Endothelial cell (in vitro differentiated cells): ENCODE measurements at places on chromosomes 2 and 18.

DNA sequence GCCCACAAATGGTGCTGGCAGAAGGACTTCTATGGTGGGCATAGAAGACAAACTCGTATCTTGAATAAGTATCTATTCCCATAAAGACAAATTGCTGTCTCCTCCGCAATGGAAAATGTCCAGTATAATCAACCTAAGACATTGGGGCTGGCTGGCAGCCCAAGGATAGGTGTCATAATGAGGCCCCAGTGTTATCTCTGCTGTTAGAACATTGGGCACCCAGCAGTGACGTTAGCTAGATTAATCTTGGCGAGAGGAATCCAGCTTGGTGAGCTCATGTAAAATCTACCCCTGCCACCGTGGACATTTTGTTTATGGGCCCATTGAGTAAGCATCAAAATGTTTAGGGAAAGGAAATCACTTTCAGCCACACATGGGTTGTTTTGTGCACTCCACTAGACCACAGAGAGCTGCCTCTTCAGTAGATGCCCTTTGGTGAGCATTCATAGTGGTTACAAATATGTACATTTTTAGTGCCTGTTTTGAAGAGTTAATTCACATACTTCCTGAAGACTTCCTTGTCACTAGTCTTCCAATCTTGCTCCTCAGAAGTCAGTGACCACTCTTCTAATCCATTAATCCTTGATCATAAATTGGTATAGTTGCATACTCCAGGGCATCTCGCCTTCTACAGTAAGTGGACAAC lies 48.2 kb upstream of the KDM3A start:
- H3K4me3 ChIP-seq: no peak overlapping the region
- no peak for DNase-seq
- H3K4me1 ChIP-seq: no peaks in the 10 kb centered on the region

GRCh38 chr2:195410074-195410671 lies 246.9 kb upstream of the SLC39A10 start:
- peaks cover 18% of the 10 kb centered on the region for H3K4me1 ChIP-seq
- H3K27ac ChIP-seq: no peak overlapping the region
- no peak overlapping the region for H3K4me3 ChIP-seq
- H3K36me3 ChIP-seq: no peaks in the 10 kb centered on the region

- no peak overlapping the region for H3K4me3 ChIP-seq
- no peak for DNase-seq
- H3K4me1 ChIP-seq: no peaks in the 10 kb centered on the region
- H3K27me3 ChIP-seq: no peaks in the 10 kb centered on the region
These were observed 1396.1 kb downstream of the DPP10 start for GRCh38 chr2:115838539-115838938.

DNA sequence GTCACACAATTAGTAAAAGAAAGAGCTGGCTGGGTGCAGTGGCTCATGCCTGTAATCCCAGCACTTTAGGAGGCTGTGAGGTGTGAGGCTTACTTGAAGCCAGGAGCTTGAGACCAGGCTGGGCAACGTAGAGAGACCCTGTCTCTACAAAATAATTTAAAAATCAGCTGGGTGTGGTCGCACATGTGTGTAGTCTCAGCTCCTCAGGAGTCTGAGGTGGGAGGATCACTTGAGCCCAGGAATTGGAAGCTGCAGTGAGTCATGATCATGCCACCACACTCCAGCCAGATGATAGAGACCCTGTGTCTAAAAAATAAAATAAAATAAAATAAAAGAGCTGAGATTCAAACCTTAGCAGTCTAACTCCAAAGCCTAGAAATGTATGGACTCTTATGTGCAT lies 39.0 kb upstream of the NEDD4L start:
- H3K36me3 ChIP-seq: no peaks in the 10 kb centered on the region
- no peak overlapping the region for H3K27ac ChIP-seq
- H3K27me3 ChIP-seq: peaks cover 4% of the 10 kb centered on the region
- DNase-seq: no peak
- no peak overlapping the region for H3K4me3 ChIP-seq

GRCh38 chr2:45119038-45119437 lies 109.8 kb upstream of the SIX2 start:
- no peak overlapping the region for H3K27ac ChIP-seq
- no peaks in the 10 kb centered on the region for H3K27me3 ChIP-seq
- H3K4me1 ChIP-seq: no peaks in the 10 kb centered on the region
- DNase-seq: no peak
- no peaks in the 10 kb centered on the region for H3K36me3 ChIP-seq

DNA sequence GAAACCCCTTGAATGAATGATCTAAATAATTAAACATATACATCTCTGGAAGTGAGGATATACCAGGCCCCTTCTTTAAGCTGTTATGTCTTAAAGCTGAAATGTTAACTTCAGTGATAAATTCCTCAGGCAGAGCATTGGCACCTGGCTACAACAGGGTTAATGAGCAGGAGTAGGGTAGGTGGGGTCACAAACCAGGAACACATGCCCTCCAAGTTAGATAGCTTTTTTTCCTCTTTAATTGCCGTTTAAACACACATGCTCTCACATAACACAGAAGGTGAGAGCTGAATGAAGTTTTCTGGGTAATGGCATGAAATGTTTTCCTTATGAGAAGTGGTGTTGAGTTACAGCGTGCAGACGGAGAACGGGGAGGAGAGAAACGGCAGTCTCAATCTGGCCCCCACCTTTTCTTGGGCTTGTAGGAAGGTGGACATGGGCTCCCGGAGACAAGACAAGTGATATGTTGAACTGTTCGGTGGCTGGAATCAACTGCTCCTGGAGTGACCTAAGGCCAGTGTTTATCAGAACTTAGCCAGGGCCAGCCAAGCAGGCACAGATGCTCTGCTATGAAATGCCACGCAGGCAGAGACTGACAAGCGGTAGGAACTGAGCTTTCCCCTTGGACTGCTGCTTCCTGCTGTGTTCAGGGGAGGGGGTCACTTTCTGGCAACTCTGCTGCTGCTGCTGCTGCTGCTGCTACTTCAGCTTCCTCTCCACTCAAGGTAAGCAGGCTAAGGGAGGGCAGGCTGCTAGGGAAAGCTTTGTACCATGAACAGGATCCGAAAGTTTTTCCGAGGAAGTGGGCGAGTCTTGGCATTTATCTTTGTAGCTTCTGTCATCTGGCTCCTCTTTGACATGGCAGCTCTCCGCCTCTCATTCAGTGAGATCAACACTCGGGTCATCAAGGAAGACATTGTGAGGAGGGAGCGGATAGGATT lies at the start of gene GALNT5:
TSS of gene GALNT5 (plus strand) at position 394 of the 941 bp plus-strand sequence. CDS start at position 772, 378 bp downstream.
- H3K27ac ChIP-seq: no peak within 1 kb of the TSS
- H3K4me3 ChIP-seq: peak within 1 kb of the TSS; percentile 81
- no peaks in the 10 kb centered on the region for H3K36me3 ChIP-seq
- DNase-seq: peak; percentile 36
- peaks cover 12% of the 10 kb centered on the region for H3K4me1 ChIP-seq
- H3K27me3 ChIP-seq: no peaks in the 10 kb centered on the region

DNA sequence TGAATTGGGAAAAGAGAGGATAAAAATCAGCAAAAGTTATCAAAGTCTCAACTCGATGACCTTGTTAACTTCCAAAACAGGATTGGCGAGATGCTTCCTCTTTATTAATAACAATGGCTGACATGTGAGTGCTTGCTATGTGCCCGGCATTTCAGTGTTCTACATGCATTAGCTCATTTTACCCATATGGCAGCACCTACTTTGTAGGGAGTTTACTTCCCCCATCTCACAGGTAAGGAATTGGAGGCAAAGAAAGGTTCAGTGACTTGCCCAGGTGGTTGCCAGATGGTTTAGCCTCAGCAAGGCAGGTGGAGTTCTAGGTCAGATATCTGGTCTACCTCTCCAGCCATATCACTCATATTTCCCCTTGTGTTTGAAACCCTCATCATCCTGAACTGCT lies 12.4 kb downstream of the TFCP2L1 start:
- no peaks in the 10 kb centered on the region for H3K36me3 ChIP-seq
- no peak overlapping the region for H3K27ac ChIP-seq
- H3K4me3 ChIP-seq: no peak overlapping the region
- no peak for DNase-seq

GRCh38 chr18:35861367-35862118 lies 110.9 kb upstream of the RMP24 start:
- H3K4me3 ChIP-seq: no peak overlapping the region
- H3K36me3 ChIP-seq: no peaks in the 10 kb centered on the region
- peaks cover under 1% of the 10 kb centered on the region for H3K27me3 ChIP-seq
- peaks cover 7% of the 10 kb centered on the region for H3K4me1 ChIP-seq
- no peak for DNase-seq

DNA sequence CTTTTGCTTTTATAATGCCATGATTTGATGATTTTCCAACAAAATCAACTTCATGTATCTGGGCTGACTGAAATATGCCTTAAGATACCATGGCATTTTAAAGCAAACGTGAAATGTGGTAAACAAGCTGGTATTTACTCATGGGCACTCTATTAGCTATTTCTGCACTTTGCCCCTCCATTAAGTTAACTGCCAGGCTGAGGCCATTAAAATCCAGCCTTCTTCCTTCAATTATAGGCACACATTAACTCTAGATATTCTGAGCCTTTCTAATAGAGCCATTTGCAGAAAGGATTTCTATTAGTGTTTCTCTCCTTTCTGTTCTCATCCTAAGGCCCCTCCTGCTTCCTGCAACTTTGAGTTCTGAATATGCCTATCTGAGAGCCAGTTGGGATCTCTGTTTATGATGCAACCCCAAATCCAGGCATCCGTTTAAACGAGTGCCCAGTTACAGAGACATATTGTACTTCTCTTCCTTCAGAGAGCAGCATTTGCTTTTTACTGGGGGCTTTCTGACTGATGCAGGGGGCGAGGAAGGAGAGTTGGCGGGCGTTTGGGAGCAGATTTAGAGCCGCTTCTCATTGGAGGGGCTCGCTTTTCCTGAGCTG lies 1.6 kb upstream of the KCNJ3 start:
- peak overlapping the region; percentile 84 for H3K4me3 ChIP-seq
- no peak for DNase-seq
- peaks cover 4% of the 10 kb centered on the region for H3K36me3 ChIP-seq
- peaks cover 13% of the 10 kb centered on the region for H3K27me3 ChIP-seq
- no peak overlapping the region for H3K27ac ChIP-seq
- H3K4me1 ChIP-seq: peaks cover 11% of the 10 kb centered on the region

DNA sequence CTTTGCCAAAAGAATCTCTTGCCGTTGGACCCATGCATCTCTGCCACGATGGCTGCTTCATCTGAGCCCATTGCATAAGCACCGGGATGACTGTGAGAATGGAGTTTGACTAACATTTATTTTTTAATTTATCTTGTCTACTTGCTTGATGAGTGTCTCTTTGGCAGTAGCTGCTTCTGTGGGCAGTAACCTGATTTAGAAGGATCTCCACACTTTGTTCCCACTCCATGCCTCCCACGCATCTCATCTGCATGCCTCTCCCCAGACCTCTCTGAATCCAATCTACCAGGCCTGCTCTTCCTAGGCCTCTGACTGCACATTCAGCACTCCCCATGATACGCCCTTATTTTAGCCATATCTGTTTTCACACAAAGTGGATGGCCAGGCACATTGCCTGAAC lies 23.7 kb upstream of the TMX3 start:
- H3K4me1 ChIP-seq: no peaks in the 10 kb centered on the region
- no peak overlapping the region for H3K4me3 ChIP-seq
- peaks cover 1% of the 10 kb centered on the region for H3K27me3 ChIP-seq

DNA sequence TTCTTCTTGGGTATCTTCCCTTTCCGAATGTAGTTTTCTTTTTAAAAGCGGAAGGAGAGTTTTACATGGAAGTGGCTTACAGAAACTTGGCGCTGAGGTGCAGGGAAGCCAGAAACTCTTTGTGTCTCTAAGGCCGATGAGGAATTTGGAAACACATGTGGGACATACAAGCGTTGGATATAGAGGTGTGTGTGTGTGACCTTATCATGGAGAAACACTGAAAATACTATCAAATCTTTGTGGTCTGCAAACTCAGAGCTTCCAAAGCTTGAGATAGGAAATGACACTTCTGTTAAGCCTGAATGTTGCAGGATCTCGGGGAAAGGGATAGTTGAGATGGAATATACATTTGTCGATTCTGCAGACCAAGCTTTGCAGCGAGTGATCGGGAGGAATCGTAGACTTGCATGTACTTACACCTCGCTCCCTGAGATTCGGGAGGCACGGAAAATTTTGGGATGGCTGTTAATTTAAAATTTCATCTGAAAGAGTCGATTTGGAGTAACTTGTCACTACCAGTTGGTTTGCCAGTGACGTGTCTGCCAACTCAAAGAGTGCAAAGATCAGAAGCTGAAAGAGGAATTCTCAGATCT lies 1.0 kb downstream of the NAB1 start:
- peak overlapping the region; percentile 97 for H3K4me3 ChIP-seq
- DNase-seq: no peak
- peaks cover 6% of the 10 kb centered on the region for H3K36me3 ChIP-seq
- H3K27me3 ChIP-seq: peaks cover 10% of the 10 kb centered on the region

DNA sequence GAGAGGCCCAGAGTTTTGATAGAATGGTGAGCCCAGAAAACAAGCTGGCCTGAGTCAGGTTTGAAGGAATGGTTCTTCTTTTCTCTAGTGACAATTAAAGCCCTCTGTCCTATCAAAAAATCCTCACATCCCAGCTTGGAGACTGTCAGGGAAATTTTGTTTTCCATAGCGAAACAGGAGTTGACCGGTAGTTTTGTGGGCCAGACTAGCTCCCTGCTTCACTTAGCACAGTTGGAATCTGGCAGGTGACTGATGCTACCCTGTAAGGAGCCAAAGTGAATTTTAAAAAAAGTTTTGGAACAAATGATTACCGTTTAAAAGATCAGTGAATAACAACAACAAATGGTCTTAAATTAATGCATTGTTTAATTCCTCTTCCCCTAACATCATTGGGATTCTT lies 6.7 kb downstream of the NAB1 start:
- no peak overlapping the region for H3K4me3 ChIP-seq
- H3K27me3 ChIP-seq: no peaks in the 10 kb centered on the region
- H3K27ac ChIP-seq: no peak overlapping the region

- H3K27ac ChIP-seq: peak overlapping the region; percentile 4
- H3K4me3 ChIP-seq: peak overlapping the region; percentile 61
- peaks cover 27% of the 10 kb centered on the region for H3K4me1 ChIP-seq
- peaks cover 8% of the 10 kb centered on the region for H3K27me3 ChIP-seq
- no peak for DNase-seq
These were observed 280.8 kb downstream of the SETBP1 start for GRCh38 chr18:44961288-44961995.

DNA sequence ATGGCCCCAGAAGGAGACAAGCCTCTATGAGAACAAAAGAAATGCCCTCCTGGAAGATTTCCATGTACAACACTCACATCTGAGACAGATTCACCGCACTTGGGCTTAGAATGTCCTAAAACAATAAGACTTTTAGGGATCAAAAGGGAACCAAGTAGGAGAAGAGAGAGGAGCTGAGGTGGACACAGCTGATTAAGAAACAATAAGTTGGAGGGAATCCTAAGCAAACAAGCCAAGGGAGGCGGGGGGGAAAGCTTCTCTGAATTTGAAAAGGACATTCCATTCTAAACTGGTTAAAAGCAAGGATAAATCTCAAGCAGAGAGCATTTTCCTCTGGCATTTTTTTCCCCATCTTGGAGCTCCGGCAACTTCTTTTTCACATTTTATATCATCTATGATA lies 9.9 kb downstream of the ACVR1 start:
- H3K4me3 ChIP-seq: no peak overlapping the region
- DNase-seq: no peak
- no peaks in the 10 kb centered on the region for H3K27me3 ChIP-seq
- peaks cover 17% of the 10 kb centered on the region for H3K4me1 ChIP-seq
- H3K36me3 ChIP-seq: no peaks in the 10 kb centered on the region

GRCh38 chr2:187188783-187189631 lies 259.0 kb downstream of the CALCRL start:
- H3K4me3 ChIP-seq: no peak overlapping the region
- no peaks in the 10 kb centered on the region for H3K36me3 ChIP-seq
- no peak for DNase-seq
- no peak overlapping the region for H3K27ac ChIP-seq
- H3K4me1 ChIP-seq: no peaks in the 10 kb centered on the region
